DMS53 (cell line): ENCODE measurements at places on chromosomes 6 and 20.
A peak's percentile ranks its signal among the peaks of the same experiment; 100 is the strongest.

GRCh38 chr20:62475027-62475771 is 596 bp downstream of the GATA5 start:
- DNase-seq: no peak

GRCh38 chr6:18503593-18504231 is 116.6 kb downstream of the RNF144B start:
- peak; percentile 89 for DNase-seq

- peak; percentile 75 for DNase-seq
Measured at GRCh38 chr6:43070028-43070632, 6.0 kb upstream of the PTK7 start.

- no peak for DNase-seq
Measured at GRCh38 chr6:125945378-125946141, 11.0 kb upstream of the HINT3 start.

DNA sequence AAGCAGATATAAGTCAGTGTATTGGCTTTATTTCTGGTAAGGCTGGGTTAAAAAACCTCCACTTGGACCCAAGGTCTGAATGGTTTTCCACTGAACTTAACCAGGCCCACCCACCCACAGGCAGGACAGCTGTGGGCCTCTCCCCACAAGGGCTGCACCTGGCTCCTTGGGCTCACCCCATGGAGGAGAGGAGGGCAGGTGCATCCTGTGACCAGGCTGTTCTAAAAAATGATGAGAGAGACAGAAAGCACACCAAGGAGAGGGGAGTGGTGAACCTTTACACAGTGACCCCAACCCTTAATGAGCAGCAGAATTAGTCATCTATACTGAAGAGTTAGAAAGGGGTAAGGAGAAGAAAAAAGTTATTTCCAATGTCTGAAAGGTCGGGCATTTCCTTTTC is 34.5 kb upstream of the DUSP22 start:
- no peak for DNase-seq

GRCh38 chr6:683742-684440 is 9.0 kb downstream of the EXOC2 start:
- DNase-seq: no peak

DNA sequence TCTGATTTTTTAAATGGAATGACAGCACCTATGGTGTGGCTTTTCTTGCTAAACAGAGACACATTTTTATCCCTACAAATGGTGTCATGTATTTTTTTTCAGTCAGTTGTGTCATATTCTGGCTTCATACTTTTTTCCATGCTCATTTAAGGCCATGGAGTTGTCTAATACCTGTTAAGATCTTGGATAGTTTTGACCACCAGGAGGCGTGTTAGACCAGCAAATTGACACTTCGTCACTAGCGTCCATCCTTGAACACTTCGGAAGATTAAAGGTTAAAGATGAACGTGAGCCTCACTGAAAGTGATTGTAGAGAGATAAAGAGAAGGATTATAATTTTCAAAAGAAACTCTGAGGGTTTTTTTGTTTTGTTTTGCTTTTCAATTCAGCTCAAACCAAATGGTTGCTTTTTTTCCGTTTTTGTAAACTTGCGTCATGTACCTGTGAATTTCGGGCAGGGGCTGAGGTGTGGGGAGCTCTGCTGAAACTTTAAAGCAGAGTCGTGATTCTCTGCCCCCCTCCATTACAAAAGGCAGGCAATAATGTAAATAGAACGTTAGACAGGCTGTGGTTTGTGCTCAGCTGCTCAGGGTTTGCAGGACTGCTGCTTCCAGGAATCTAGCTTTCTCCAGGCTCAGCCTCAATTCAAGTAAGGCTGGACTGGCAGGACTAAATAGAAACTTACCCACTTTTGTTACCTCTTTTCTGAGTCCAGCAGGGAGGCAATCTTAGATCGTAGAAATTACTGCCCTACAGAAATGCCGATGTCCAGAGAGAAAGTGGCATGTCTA is 245.1 kb downstream of the FOXA2 start:
- peak; percentile 90 for DNase-seq

- DNase-seq: peak; percentile 68
Measured at GRCh38 chr20:20407891-20408805, 40.2 kb downstream of the INSM1 start.

DNA sequence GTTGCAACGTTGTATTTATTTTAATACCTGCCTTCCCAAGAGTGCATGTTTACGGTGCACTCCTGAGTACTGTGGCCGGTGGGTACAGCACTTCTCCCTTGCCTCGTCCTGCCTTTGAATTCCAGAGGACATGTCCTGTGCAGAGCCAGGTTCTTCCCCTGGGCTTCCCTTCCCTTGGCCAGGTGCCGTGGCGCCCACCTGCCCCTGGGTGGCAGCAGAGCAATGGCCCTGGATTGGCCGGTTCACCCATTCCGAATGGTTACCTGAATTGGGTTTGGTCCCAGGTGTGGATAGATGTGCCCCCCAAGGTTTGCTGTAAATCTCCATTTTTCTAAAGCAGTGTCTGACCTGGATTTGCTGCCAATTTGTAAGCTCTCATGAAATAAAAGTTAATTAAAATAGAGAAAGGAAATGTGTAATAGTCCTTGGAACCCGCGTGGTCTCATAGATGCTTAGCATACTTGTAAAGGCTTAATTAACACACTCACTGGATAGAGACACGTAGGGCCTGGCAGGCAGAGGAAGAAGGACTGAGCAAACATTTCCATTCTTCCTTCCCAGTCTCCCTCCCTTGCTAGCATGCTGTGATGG is 40.6 kb downstream of the DTD1 start:
- peak; percentile 52 for DNase-seq
